ENCODE measurements at places on chromosomes 16 and 17.

DNA sequence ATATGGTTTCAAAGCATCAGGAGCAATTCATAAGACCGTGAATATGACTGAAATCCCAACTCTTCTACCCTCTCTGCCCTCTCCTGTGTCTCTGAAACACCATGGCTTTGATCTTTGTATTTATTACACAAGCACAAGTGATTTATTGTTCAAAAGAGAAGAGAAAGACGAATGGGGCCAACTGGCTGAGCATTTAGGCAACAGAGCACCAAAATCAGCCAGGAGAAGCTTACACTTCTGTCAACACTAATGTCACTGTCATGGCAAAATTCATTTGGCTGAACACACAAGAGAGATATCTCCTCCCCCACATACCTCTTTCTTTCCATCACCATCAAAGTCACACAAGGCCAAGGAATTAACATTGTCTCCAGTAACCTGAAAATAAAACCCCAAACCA, 9.3 kb downstream of the BBS2 start:
- no peak for DNase-seq

GRCh38 chr17:17999364-18000029, 26.8 kb downstream of the DRC3 start:
- no peak for DNase-seq

GRCh38 chr16:64983231-64983630, 138.6 kb downstream of the CDH11 start:
- DNase-seq = no peak

DNA sequence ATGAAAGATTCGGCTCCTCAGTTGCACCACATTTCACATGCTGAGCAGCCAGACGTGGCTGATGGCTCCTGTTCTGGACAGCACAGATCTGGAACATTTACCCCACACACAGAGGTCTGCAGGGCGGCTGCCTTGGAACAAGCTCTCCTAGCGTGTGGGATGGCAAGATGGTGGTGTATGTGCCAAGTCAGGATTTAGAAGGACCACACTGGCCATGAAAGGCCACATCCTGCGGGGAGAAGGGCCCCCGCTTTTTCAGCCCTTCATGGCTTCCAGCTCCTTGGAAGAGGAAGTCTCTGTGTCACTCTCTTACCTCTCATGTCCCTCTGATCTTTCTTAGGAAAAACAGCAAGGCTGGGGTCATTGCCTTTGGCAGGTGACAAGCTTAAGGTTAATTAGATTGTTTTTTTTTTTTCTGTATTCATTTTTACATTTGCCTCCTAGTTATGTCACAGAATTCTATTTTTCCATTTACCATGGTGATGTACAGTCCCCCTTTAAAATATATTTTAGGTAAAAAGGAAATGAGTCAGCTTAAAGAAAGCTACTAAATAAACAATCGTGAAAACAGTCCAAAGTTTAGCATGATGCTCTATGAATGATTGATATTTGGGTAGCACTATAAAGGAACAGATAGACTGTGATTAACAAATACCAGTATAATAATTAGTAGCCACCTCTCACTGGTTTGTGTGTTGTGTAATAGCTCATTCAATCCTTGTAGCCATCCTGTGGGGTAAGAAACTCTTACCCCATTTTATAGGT, 396.6 kb downstream of the CPPED1 start:
- DNase-seq = peak; percentile 4

DNA sequence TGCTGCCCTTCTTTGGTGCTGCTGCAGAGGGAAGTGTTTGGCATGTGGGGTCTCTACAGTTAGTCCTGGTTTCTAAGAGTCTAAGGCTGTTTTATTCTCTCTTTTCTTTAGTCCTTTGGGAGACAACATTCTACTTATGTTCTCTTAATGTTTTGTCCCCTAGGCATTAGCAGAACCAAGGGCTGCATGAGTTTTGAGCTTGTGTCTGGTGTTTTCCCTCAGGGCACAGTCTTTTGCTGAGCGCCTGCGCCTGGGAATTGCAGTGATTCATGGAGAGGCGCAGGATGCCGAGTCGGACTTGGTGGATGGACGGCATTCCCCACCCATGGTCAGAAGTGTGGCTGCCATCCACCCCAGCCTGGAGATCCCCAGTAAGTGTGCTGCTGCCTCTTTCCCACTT, 41.1 kb upstream of the SLC5A10 start:
- DNase-seq = no peak

DNA sequence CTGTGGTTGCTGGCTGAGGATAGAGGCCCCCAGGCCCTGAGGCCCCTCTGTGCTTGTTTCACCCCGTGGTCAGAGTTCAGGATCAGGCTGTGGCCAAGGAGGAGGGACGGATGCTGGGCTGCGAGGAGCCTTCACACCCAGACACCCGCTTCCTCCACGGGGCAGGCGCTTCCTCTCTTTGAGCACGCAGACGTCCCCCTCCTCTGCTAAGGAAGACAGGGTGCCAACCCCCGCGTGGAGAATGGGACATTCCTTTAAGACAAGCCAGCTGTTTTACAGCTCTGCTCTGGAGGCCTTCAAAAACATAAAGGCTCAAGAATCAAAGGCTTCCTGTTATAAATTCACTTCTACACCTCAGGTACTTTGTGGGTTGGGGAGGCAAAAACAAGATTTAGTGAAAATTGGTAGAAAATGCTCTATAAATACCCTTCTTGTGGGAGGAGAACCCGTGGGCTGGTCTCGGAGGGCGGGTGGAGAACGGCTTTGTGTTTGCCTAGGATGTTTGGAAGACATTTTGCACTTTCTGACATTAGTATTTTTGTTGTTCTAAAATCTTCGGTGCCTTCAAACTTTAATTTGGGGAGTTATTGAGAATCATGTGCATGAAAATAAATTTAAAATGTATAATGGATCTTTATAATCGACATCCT, 60.8 kb upstream of the FOXF1 start:
- DNase-seq = no peak

DNA sequence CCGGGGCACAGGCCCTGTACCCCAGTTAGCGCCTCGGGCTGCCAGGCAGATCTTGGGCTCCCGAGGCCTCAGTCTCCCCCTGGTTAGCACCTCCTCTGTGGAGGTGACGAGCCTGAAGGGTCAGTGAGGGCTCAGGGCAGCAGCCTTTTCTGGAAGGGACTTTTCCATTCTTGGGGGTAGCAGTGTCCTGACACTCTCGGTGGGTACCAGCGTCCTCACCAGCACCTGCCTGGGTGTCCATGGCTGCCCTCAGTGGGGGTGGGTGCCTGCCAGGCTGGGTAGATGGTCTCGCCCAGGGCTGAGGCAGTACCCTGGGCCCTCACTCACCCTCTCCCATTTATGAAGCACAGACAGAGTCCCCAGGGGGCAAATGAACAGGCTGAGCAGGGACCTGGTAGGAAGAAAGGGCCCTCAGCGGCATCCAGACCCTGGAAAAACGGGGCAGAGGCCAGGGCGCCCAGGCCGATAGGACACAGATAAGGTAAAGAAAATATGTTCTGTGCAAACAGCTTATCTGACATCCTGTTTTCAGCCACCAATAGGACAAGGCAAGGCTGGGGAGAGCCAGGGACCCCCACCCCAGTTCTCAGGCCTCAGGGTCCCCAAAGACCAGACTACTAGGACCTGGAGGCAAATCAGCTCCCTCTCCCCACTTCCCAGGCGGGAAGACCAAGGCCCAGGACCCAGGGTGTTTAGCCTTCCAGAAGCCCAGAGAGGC, 50.9 kb downstream of the ZFPM1 start:
- DNase-seq = no peak

Data from COLO829 (cell line).